ENCODE measurements at places on chromosomes 2 and 18.

DNA sequence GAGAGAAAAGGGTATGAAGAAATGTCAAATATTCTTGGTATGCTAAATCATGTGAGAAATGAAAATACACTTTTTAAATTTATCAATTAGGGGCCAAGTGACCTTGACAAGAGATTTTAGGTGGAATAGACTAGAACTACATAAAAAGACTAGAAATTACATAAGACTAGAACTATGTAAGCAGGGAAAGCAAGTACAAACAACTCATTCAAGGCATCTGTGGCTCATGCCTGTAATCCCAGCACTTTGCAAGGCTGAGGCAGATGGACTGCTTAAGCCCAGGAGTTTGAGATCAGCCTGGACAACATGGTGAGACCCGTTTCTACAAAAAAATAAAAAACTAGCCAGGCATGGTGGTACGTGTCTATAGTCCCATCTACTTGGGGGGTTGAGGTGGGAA, 20.3 kb downstream of the SF3B1 start:
- DNase-seq = no peak

DNA sequence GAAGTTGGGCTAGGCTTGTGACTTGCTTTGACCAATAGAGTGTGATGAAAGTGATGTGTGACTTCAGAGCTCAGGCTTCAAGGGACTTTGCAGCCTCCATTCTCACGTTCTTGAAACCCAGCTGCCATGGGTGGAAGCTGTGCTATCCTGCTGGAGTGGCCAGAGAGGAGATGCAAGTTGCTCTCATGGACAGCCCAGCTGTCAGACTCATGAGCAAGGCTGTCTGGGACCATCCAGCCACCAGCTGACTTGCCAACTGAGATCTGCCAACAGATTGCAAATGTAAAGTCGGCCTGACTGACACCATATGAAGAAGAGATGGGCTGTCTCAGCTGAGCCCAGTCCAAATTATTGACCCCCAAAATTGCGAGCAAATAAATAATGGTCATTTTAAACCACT, 226.4 kb upstream of the CXCR4 start:
- DNase-seq = no peak

- DNase-seq = no peak
These were observed 31.6 kb downstream of the INSIG2 start for GRCh38 chr2:118119761-118120400.

DNA sequence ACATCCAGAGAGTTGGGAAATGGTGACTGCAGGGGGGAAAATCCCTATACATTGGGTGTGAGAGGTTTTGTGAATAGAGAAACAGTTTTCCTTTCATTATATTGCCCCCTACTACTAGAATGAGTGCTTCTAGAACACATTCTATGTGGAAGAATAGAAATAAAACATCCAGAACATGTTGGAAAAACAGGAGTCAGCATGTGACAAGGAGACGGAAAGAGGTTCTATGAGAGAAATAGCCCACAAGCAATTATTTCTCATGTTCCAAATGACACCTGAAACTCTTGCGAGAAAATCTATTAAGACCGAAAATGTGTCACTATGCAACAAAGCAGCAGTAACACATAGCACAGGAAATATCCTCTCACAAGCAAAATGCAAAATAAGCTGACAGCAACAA, 202.7 kb upstream of the SPOPL start:
- DNase-seq = no peak

- DNase-seq = no peak
These were observed 118.5 kb upstream of the CD302 start for GRCh38 chr2:159916511-159916910.

DNA sequence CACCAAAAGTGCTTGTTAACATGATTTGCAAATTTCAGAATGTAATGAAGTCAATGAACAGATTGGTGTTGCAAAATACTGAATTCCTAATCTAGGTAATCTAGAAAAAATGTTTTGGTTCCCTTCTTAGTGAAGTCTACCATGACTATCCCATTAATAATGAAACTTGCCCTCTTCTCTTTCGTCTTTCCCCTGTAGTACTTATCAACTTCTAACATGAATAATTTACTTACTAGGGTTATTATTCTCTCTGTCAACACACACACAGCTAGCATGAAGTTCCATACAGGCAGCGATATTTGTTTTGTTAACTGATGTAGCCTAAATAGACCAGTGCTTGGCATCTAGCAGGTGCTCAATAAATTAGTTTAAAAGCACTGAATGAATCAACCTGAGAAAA, 160.2 kb downstream of the NCK2 start:
- no peak for DNase-seq

DNA sequence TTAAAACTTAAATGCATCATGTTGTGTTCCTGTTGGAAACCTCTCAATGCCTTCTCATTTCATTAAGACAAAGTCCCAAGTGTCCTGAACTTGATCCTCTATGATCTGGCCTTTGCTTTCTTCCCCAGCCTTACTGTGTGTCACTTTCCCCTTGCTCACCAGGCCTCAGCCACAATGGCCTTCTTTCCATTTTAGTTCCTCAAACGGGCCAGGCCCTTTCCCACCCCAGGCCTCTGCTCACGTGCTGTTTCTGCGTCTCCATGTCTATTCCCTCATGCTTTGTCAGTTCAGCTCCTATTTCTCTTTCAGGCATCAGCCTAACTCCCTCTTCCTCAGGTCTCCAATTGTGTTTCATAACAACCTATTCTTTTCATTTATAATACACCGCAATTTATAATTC, 19.5 kb downstream of the CXCR4 start:
- no peak for DNase-seq

GRCh38 chr2:3492951-3493614, 26.2 kb downstream of the ADI1 start:
- no peak for DNase-seq

GRCh38 chr18:6315517-6316331, 99.0 kb downstream of the L3MBTL4 start:
- DNase-seq = no peak

DNA sequence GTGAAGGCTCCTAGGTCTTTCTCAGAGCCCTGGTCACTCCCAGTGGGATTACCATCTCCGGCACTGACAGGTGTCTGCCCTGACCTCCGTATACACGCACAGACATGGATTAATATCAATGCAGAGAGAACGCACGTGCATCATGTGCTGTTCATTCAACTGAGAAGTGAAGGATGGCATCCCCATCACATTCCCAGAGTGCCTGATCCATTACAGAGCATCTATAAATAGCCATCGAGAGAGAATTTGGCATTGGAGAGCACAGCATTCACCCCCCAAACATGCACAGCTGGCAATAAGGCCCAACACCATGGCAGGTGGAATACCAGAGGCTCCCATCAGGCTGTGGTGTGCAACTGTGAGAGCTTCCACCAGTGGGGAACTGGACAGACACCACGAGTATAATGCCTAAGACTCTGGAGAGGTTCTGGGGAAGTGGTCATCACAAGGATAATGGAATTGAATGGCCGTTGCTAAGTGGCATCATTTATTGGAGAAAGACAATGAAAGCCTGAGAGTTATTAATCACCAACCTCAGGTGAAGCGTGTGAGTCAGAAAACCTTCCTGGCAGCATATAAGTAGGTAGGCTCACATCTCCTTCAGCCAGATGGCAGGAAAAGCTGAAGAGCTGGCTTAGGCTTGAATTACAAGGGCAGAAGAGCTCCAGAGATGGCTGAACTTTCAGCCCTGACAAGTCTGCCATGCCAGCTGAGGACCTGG, 244.5 kb upstream of the ID2 start:
- DNase-seq = no peak

- peak; percentile 43 for DNase-seq
These were observed 50.3 kb downstream of the SH2D6 start for GRCh38 chr2:85468704-85469349.

GRCh38 chr18:6683112-6683876, 46.2 kb upstream of the ARHGAP28 start:
- DNase-seq = no peak

GRCh38 chr2:70141212-70141901, 49.5 kb downstream of the C2orf42 start:
- peak; percentile 83 for DNase-seq
